ENCODE measurements at places on chromosomes 11 and 22. TPM values are rescaled to one million over a fixed set of nuclear protein-coding genes. Genes with fewer than 3 reads are reported as not detected.

Gene BAIAP2L2
- 1.3 TPM for total RNA-seq

GRCh38 chr11:72446929-72447769, 12.8 kb upstream of the CLPB start:
- no peak overlapping the region for H3K4me3 ChIP-seq
- H3K27ac ChIP-seq, result no peak overlapping the region
- H3K4me1 ChIP-seq, result no peaks in the 10 kb centered on the region
- no peaks in the 10 kb centered on the region for H3K36me3 ChIP-seq

- no peak for DNase-seq
- no peaks in the 10 kb centered on the region for H3K36me3 ChIP-seq
- H3K27me3 ChIP-seq, result no peaks in the 10 kb centered on the region
- H3K27ac ChIP-seq, result no peak overlapping the region
- H3K4me1 ChIP-seq, result no peaks in the 10 kb centered on the region
These were observed 30.8 kb downstream of the GLYATL2 start for GRCh38 chr11:58813693-58814092.

Gene TMEM191B
- total RNA-seq, result 14.4 TPM

DNA sequence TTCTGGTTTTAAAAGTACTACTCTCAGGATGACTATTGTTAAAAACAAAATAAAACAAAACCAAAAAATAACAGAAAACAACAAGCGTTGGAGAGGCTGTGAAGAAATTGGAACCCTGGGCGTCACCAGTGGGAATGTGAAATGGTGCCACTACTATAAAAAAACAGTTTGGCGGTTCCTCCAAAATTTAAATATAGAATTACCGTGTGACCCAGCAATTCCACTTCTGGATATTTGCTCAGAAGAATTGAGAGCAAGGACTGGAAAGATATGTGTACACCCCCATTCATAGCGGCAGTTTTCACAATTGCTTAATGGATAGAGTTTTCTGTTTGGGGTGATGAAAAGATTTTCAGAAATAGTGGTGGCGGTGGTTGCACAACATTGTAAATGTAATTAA, 8.6 kb downstream of the APOA4 start:
- H3K27me3 ChIP-seq, result no peaks in the 10 kb centered on the region
- H3K4me3 ChIP-seq, result no peak overlapping the region
- H3K36me3 ChIP-seq, result no peaks in the 10 kb centered on the region
- H3K27ac ChIP-seq, result no peak overlapping the region
- no peak for DNase-seq

DNA sequence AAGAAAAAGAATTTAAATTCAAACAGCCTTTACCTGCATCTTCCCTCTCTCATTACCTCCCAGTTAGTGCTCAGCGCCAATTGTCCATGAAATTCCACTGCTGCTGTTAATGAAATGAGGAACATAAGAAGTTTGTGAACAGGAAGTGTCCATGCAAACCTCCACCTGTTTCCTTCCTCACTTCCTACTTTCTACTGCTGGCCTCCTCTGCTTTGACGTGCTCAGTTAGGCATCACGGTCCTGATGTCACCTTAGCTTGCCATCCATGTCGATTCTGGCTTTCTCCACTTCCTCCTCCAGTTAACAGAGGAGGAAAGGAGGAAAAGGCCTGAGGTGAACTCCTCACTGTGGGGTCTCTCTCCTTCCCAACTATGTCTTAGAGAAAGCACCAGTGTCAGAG, 26.9 kb upstream of the HTR3A start:
- no peak overlapping the region for H3K27ac ChIP-seq
- H3K36me3 ChIP-seq, result no peaks in the 10 kb centered on the region
- no peak overlapping the region for H3K4me3 ChIP-seq
- no peaks in the 10 kb centered on the region for H3K4me1 ChIP-seq
- H3K27me3 ChIP-seq, result no peaks in the 10 kb centered on the region

DNA sequence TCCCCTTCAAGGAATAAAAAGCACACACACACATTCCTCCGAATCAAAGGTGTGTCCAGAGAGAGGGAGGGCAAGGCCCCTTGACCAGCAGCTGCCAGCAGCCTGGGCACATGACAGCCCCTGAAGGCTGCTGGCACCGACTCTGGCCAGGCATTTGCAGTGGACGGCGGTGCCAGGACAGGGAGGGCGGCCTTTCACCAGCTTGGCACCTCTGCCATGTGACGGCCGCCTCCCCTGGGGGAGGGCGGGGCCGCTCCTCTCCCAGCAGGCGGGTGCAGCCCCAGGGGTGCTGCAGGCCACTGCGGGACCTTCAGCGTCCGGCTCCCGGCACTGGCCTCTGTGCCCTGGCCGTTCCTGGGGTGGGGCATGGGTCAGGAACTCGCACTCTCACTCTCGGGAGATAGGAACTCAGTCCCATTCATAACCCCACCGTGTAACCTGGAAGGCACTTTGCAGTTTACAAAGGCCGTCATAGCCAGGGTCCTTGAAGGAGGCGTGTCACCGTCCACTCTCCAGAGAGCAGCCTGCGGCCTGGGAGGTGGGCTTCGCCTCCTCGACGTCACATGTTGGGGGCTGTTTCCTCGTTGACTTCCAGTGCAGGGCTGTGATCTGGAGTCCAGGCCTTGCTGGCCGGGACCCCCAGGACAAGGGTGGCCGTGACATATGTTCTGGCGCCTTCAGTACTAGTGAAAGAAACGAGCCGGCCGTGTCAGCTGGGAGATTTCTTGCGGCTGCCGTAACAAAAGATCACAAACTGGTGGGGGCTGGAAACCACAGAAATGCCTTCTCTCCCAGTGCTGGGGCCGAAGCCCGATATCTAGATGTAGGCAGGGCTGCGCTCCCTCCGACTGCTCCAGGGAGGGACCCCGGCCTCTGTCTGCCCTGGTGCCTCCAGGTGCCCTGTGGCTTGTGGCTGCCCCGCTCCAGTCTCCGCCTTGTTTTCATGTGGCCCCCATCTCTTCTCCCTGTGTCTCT, 39.9 kb upstream of the SMIM38 start:
- no peak overlapping the region for H3K4me3 ChIP-seq
- H3K4me1 ChIP-seq, result no peaks in the 10 kb centered on the region
- no peaks in the 10 kb centered on the region for H3K27me3 ChIP-seq
- H3K36me3 ChIP-seq, result no peaks in the 10 kb centered on the region
- DNase-seq, result no peak

- H3K36me3 ChIP-seq, result no peaks in the 10 kb centered on the region
- H3K4me1 ChIP-seq, result no peaks in the 10 kb centered on the region
- no peaks in the 10 kb centered on the region for H3K27me3 ChIP-seq
- no peak for DNase-seq
- no peak overlapping the region for H3K27ac ChIP-seq
These were observed 788 bp downstream of the KRTAP5-10 start for GRCh38 chr11:71566081-71566620.

- no peaks in the 10 kb centered on the region for H3K27me3 ChIP-seq
- no peak overlapping the region for H3K4me3 ChIP-seq
- no peak overlapping the region for H3K27ac ChIP-seq
These were observed 22.5 kb upstream of the EED start for GRCh38 chr11:86222081-86222480.

GRCh38 chr22:17830043-17830961, 56.0 kb upstream of the BID start:
- no peak overlapping the region for H3K27ac ChIP-seq
- DNase-seq, result peak; percentile 48
- peaks cover 3% of the 10 kb centered on the region for H3K36me3 ChIP-seq
- peaks cover 10% of the 10 kb centered on the region for H3K4me1 ChIP-seq
- H3K27me3 ChIP-seq, result no peaks in the 10 kb centered on the region

GRCh38 chr22:31970490-31971444, 26.4 kb downstream of the YWHAH start:
- DNase-seq, result peak; percentile 62
- H3K4me1 ChIP-seq, result peaks cover 20% of the 10 kb centered on the region
- peaks cover 6% of the 10 kb centered on the region for H3K27me3 ChIP-seq
- no peaks in the 10 kb centered on the region for H3K36me3 ChIP-seq

DNA sequence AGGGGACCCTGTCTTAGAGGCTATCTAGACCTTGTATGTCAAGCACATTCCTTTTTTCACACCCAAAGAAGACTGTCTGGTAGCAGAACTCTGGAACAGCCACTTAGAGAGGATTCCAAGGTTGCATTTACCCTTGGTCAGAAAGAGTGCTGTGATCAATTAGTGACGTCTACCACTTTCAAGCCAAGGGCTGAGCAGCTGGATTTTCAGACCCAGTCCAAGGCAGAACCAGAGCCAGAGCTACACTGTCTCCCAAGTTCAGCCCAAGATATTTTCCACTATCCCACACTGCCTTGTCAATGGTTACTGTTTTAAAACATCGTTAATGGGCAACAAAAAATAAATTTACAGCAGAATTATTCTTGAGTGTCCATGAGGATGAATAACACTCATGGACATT, 24.0 kb downstream of the ABCC8 start:
- H3K4me3 ChIP-seq, result no peak overlapping the region
- H3K27me3 ChIP-seq, result peaks cover 3% of the 10 kb centered on the region
- no peak for DNase-seq
- H3K27ac ChIP-seq, result no peak overlapping the region
- H3K36me3 ChIP-seq, result no peaks in the 10 kb centered on the region

DNA sequence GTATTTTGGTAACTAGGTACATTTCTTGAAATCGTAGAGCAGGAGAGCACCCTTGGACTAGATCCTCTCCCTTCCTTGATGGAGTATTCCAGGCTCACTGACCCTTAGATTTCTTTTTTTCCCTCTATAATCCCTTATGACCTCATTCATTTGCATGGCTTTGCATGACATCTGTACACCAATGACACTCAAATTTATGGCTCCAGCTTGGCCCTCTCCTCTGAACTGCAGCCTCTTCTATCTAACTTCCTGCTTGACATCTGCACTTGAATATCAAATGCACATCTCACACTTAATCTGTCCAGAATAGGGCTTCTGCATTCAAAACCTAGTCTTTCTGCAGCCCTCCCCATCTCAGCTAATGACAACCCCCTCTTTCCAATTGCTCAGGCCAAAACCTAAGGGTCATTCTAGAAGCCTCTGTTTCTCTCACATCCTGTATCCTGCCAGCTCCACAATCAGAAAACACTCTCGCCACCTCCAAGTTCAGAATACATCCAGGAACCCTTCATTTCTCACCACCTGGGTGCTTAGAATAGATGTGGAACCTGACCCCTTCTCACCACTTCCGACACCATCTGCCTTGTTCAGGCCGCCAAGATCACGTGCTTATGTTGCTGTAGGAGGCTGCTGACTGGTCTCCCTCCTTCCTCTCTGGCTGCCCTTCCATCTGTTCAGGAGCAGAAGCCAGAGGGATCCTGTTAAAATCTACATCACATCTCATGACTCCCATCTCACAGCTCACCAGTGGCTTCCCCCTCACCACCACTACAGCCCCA, 138.9 kb upstream of the MTNR1B start:
- H3K27ac ChIP-seq, result no peak overlapping the region
- H3K4me1 ChIP-seq, result no peaks in the 10 kb centered on the region
- DNase-seq, result no peak
- no peak overlapping the region for H3K4me3 ChIP-seq
- no peaks in the 10 kb centered on the region for H3K27me3 ChIP-seq

Gene CCS
- 32.3 TPM for total RNA-seq

- H3K27me3 ChIP-seq, result peaks cover 3% of the 10 kb centered on the region
- peaks cover 22% of the 10 kb centered on the region for H3K4me1 ChIP-seq
- H3K27ac ChIP-seq, result no peak overlapping the region
- H3K36me3 ChIP-seq, result no peaks in the 10 kb centered on the region
- DNase-seq, result no peak
These were observed 1.9 kb downstream of the ZFTA start for GRCh38 chr11:63766531-63767235.

GRCh38 chr11:131295986-131296385, 74.4 kb upstream of the NTM start:
- no peak for DNase-seq
- H3K4me1 ChIP-seq, result no peaks in the 10 kb centered on the region
- H3K27me3 ChIP-seq, result peaks cover 7% of the 10 kb centered on the region
- no peaks in the 10 kb centered on the region for H3K36me3 ChIP-seq
- no peak overlapping the region for H3K4me3 ChIP-seq

- no peak overlapping the region for H3K4me3 ChIP-seq
- no peaks in the 10 kb centered on the region for H3K36me3 ChIP-seq
- no peak for DNase-seq
- H3K27me3 ChIP-seq, result no peaks in the 10 kb centered on the region
- no peak overlapping the region for H3K27ac ChIP-seq
These were observed 2.3 kb upstream of the ANKRD54 start for GRCh38 chr22:37846433-37846832.

Gene RFPL1
- total RNA-seq, result not detected

Gene ATP5MG
- 150 TPM for total RNA-seq

DNA sequence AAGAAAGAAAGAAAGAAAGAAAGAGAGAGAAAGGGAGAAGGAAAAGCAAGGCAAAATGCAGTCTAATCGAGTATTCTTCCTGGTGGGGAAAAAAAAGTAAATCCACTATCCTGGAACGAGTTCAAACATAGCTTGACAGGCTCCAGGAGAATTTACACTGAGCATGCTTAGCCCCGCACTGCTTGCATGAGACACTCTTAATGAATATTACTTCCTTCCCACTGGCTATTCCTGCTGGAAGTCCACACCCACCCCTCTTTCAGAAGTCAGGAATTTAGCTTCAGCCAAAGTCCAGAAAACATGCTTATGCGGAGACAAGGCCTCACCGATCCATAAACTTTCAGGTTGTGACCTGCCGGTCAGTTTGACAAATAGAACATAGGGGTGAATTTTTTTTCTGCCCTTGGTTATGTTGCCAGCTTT, 251.8 kb upstream of the BLID start:
- no peaks in the 10 kb centered on the region for H3K4me1 ChIP-seq
- H3K27me3 ChIP-seq, result no peaks in the 10 kb centered on the region
- H3K4me3 ChIP-seq, result no peak overlapping the region
- DNase-seq, result no peak
- no peaks in the 10 kb centered on the region for H3K36me3 ChIP-seq

DNA sequence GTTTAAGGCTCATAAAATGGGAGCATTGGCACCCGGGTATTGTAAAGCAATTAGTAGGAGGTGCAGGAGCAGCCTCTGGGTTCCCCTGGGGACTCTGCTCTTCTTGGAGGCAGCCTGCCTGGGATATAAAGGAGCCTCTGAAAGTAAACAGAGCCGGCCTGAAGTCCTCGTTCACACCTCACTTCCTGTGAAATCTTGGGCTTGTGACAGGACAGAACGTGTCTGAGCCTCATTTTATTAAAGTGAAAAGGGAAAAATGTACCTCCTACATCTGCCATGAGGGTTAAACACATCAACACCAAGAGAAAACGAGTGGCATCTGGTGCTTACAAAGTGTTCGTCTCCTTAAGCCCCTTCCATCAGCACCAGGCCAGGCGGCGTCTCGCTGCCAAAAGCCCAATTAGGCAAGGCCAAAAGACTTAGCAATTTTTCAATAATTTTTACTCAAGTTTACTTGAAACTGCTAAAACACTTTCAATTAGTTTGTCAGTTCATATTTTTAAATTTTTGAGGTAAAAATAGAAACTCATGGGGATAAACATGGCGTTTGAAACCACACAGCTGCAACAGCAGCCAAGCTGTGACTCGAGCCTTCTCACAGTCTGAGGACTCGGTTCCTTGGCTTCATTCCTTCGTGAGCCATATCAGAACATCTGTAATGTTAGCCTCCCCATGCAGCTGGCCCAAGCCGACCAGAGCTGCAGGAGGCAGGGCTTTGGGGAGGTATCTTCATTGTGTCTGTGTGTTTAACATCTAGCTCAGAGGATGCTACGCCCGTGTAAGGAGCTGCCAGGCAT, 33.6 kb downstream of the MAP6 start:
- DNase-seq, result no peak
- H3K27me3 ChIP-seq, result peaks cover 2% of the 10 kb centered on the region
- H3K36me3 ChIP-seq, result no peaks in the 10 kb centered on the region
- no peak overlapping the region for H3K27ac ChIP-seq
- H3K4me3 ChIP-seq, result no peak overlapping the region

All from T-cell (primary cell).